ENCODE measurements at places on chromosomes 6 and 20.

GRCh38 chr20:1376408-1377270, 16.2 kb downstream of the FKBP1A start:
- peaks cover 3% of the 10 kb centered on the region for H3K36me3 ChIP-seq
- peaks cover 4% of the 10 kb centered on the region for H3K4me1 ChIP-seq
- no peak overlapping the region for H3K4me3 ChIP-seq
- DNase-seq: no peak
- H3K27ac ChIP-seq: no peak overlapping the region
- no peaks in the 10 kb centered on the region for H3K27me3 ChIP-seq

- DNase-seq: no peak
- H3K4me3 ChIP-seq: no peak overlapping the region
- no peaks in the 10 kb centered on the region for H3K36me3 ChIP-seq
- no peaks in the 10 kb centered on the region for H3K4me1 ChIP-seq
- H3K27ac ChIP-seq: no peak overlapping the region
Observed at GRCh38 chr6:141475259-141475658, 657.5 kb upstream of the GJE1 start.

- H3K4me3 ChIP-seq: no peak overlapping the region
- no peaks in the 10 kb centered on the region for H3K4me1 ChIP-seq
- no peaks in the 10 kb centered on the region for H3K27me3 ChIP-seq
- no peak overlapping the region for H3K27ac ChIP-seq
Observed at GRCh38 chr6:15906420-15907016, 222.4 kb upstream of the MYLIP start.

DNA sequence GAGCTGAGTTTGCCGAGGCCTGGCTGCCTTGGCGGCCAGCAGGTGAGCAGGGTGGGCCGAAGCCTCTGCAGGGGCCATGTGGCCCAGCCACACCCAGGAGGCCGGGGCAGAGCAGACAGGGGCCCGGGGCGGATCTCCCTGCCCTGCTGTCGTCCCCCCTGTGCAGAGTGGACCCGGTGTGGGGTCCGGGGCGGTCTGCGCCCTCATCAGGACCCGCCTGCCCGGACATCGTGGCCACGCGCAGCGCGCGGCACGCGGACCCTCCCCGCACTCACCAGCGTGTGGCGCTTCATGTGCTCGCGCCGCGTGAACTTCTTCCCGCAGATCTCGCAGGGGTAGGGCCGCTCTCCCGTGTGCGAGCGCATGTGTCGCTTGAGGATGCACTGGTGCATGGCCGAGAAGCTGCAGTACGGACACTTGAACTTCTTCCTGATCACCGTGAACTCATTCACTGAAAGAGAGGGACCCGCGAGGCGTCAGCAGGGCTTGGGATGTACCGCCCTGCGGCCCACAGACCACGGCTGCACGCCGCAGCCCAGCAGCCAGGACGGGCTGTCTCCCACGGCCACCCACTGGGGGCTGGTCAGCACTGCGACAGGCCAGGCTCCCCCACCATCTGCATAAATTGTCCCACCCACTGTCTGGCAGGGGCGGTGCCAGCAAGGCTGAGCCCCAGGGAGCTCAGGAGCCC, 13.0 kb downstream of the SLC2A4RG start:
- H3K27ac ChIP-seq: no peak overlapping the region
- H3K27me3 ChIP-seq: no peaks in the 10 kb centered on the region
- no peak overlapping the region for H3K4me3 ChIP-seq

DNA sequence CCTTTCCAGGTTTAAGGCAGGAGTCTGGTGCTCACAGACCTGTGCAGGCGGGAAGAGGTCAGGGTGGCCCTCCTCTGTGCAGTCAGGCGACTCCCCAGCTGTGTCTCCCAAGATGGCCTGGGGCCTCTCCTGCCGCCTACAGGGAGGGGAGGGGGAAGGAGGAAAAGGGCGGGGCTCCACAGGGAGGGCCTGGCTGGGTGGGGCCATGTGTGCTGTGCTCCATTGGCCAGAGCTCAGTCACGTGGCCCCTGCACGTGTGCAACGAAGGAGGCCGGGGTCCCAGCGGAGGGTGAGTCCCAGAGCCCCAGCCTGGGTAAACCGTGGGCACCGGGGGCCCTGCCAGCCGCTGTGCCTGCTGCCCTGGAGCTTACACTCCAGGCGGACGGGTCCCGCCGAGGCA, 211.6 kb downstream of the ZDHHC14 start:
- H3K4me3 ChIP-seq: no peak overlapping the region
- no peaks in the 10 kb centered on the region for H3K36me3 ChIP-seq
- no peaks in the 10 kb centered on the region for H3K27me3 ChIP-seq
- DNase-seq: no peak
- no peak overlapping the region for H3K27ac ChIP-seq

- H3K4me3 ChIP-seq: no peak overlapping the region
- DNase-seq: no peak
- no peaks in the 10 kb centered on the region for H3K36me3 ChIP-seq
Observed at GRCh38 chr6:137086031-137086430, 41.3 kb upstream of the IL20RA start.

GRCh38 chr6:143158113-143158581, 97.5 kb downstream of the AIG1 start:
- no peak overlapping the region for H3K4me3 ChIP-seq
- H3K36me3 ChIP-seq: no peaks in the 10 kb centered on the region
- H3K4me1 ChIP-seq: peaks cover 5% of the 10 kb centered on the region
- peak overlapping the region; percentile 13 for H3K27ac ChIP-seq

DNA sequence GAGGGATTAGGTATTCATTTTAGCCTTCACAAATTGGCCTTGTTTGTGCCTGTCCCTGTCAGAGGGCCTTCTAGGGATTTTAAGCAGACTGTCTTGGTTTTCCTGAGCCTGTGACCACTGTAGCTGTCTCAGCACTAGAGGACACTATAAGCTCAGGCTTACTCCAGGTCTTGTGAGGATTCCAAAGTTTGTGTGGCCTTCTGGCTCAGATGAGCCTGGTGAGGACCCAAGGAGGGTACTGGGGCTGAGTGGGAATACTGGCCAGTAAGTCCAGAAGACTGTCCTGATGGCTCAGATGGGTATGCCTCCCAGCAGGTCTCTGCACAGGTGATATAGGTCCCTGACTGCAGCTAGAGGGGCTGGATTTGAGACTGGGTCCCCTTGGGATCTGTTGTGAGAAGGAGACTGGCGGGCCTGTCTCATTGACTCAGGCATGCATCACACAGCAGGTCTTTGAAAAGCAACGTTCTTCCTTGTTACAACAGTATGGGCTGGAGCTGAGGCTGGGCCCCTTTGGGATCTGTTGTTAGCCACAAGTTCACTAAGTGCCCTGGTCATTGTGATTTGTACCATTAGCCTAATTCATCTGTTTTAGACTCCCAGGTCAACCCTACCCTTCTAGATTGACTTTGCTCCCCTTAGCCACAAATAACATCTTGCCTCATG, 26.3 kb upstream of the TFB1M start:
- H3K4me1 ChIP-seq: no peaks in the 10 kb centered on the region
- no peak overlapping the region for H3K27ac ChIP-seq
- no peaks in the 10 kb centered on the region for H3K27me3 ChIP-seq
- no peaks in the 10 kb centered on the region for H3K36me3 ChIP-seq
- H3K4me3 ChIP-seq: no peak overlapping the region
- DNase-seq: no peak

GRCh38 chr20:36355469-36356171, 49.5 kb downstream of the DLGAP4 start:
- no peak for DNase-seq
- H3K36me3 ChIP-seq: no peaks in the 10 kb centered on the region
- H3K4me1 ChIP-seq: no peaks in the 10 kb centered on the region
- no peak overlapping the region for H3K27ac ChIP-seq

- no peak overlapping the region for H3K27ac ChIP-seq
- no peak for DNase-seq
- no peaks in the 10 kb centered on the region for H3K36me3 ChIP-seq
- H3K4me3 ChIP-seq: no peak overlapping the region
- no peaks in the 10 kb centered on the region for H3K27me3 ChIP-seq
Observed at GRCh38 chr6:10177704-10178103, 237.2 kb downstream of the TFAP2A start.

- H3K27ac ChIP-seq: no peak overlapping the region
- no peaks in the 10 kb centered on the region for H3K36me3 ChIP-seq
- no peaks in the 10 kb centered on the region for H3K4me1 ChIP-seq
- DNase-seq: no peak
Observed at GRCh38 chr6:135955099-135955498, 103.6 kb downstream of the PDE7B start.

DNA sequence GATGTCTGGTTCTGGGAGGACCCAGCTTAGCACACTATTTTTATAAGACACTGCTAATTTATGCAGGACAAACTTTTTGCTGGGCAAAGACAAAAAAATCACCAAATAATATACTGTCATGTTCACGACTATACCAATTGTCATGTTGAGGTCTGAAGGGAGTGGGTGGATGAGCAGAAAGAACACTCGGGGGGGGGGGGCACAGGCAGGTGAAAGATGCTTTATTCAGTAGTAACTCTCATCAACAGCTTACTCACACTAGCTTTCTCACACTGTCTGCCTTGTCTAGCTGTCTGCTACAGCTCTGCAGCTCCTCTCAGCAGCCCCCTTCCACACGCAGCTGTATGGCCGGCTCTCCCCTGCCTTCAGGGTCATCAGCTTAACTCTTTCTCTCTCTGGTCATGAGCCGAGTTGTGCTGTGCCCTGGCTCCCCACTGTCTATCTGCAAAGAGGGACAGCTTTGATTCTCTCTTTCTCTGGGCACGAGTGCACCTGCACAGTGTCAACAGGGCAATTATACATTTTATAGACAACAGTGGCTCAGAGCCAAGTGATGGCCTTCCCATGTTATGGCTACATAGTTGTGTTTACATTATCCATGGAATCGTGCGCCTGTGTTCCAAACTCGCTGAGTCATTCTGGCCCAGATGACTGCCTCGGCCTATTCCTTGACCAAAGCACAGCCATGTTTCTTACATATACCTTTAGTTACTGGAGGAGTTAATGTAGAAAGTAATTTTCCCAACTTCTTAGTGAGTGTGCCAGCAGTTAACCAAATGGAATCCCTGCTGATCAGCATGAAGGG, 187.7 kb upstream of the PRSS16 start:
- H3K27me3 ChIP-seq: no peaks in the 10 kb centered on the region
- H3K4me3 ChIP-seq: no peak overlapping the region

DNA sequence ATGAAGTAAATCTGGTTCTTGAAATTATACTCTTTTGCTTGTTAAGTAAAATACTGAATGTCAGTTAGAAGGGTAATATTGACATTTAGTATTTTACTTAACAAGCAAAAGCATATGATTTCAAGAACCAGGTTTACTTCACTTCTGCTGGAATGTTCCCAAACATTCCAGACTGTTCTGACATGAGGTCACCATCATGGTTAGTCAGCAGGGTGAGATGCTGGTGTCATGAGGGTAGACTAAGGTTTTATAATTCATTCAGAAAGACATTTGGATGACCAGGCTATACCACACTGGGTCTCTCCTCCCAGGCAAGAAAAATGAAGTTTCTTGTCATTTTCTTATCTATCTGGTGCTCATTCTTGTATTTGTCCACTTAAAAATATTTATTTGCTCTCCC, 414.4 kb upstream of the MMS22L start:
- no peak overlapping the region for H3K27ac ChIP-seq
- H3K27me3 ChIP-seq: peaks cover 3% of the 10 kb centered on the region
- no peak for DNase-seq
- H3K36me3 ChIP-seq: no peaks in the 10 kb centered on the region

GRCh38 chr6:113596387-113597230, 260.5 kb upstream of the MARCKS start:
- no peak for DNase-seq
- no peak overlapping the region for H3K27ac ChIP-seq
- no peaks in the 10 kb centered on the region for H3K27me3 ChIP-seq
- no peaks in the 10 kb centered on the region for H3K4me1 ChIP-seq
- H3K4me3 ChIP-seq: no peak overlapping the region

GRCh38 chr6:163226836-163227485, 187.6 kb upstream of the QKI start:
- no peaks in the 10 kb centered on the region for H3K36me3 ChIP-seq
- H3K4me1 ChIP-seq: no peaks in the 10 kb centered on the region
- H3K4me3 ChIP-seq: no peak overlapping the region
- no peak overlapping the region for H3K27ac ChIP-seq
- H3K27me3 ChIP-seq: no peaks in the 10 kb centered on the region
- no peak for DNase-seq

All from liver (tissue), 10 donors.